ENCODE measurements at places on chromosomes 2 and 18. TPM values are rescaled to one million over a fixed set of nuclear protein-coding genes. Genes with fewer than 3 reads are reported as not detected.
A peak's percentile ranks its signal among the peaks of the same experiment; 100 is the strongest.

CDC42EP3 gene
- total RNA-seq, result 35.7 TPM

NIFK gene
- total RNA-seq, result 33.9 TPM

DNA sequence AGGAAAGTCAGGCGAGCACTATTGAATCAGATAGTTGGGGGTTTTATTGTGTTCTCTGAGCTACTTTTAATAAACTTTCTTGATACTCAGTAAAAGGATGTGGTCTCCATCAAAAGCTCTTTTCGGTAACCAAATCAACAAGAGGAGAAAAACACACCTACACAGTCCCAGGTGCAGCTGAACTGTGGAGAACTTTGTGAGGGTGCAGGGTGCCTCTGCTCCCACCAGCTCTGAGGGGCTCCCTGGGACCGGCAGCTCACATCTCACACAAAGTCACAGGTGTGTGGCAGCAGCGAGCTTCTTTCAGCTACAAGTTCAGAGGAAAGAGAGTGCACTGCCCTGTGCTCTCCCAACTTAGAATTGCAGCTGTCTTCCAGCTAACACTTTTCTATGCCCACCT lies 650.4 kb downstream of the RNF144A start:
- no peak for DNase-seq

- no peak for DNase-seq
These were observed 102.5 kb downstream of the RBM43 start for GRCh38 chr2:151159109-151159662.

GRCh38 chr2:109663721-109664120 lies 49.6 kb downstream of the SOWAHC start:
- DNase-seq, result peak; percentile 43

CTAGE1 gene
- not detected for total RNA-seq

DNA sequence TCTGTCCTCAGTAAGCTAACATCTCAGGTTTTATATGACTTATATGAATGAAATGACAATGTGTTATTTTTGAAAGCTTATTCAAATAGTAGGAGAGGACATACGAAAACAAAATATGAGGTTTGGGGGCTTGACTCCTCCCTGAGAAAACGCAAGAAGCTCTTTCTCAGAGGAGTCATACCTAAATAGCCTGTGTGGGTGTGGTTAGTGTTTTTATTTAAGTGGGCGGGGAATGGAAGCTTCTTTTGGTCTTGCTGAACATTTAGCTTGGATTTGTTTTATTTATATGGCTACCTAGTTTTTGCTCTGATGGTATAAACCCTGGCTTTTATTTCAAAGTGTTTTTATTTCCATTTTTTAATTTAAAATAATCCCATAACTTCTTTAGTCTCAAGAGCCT lies 72.1 kb upstream of the DSG1 start:
- no peak for DNase-seq

DNA sequence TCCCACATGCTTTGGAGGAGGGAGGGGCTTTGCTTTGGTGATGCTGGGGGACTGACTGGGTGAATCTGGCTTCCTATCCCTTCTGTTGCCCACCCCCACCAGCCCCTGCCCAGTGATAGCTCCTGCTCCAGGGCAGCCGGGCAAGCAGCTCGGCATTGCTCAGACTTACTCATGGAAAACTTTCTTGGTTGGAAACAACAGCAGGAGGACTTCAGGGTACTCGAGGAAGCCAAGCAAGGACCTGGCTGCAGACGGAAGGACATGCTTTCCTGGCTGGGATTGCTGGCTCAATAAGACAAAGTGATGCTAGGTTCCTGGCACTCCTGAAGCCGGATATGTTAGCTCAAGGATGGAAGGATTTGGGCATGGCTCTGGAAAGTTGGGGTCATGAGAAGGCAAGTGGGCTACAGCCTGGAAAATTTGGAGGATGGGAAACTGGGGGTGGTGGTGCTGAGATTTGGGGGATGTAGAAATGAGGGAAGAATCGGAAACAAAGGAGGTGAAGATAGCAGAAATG lies 3.1 kb downstream of the SPEG start:
- DNase-seq, result no peak

DNA sequence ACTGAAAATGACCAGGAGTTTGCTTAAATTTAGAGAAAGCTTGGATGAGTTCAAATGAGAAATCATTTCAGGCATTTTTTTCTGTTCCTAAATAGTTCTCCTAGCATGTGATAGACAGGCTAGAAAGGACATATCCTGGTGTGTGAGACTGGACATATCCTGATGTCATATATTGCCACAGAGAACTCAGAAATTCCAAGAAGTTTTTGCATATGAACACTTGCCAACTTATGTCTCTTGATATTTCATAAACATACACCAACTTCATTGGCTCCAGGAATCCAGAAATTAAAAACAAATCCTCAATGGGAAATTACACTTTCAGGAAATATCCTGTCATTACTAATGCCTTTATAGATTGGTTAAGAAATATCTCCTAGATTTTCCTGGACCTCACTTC lies 2.9 kb upstream of the SERPINB4 start:
- DNase-seq, result no peak
